ENCODE measurements at places on chromosomes 2 and 18.

DNA sequence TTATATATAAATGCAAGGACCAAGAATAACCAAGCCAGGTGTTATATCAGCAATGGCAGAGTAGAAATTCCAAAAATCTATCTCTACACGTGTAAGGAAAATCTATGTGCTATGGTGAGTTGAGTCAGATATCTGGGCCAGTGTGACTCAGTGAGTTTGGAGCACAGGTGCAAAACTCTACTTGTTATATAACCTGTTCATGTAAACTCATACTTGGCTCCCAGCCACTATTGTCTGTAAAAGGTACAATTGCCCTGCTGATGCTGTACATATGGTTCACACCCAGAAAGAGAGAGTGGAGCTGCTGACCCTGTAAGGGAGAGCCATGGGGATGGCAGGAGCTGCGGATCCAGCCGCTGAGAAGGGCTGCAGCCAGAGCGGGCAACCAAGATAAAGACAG, 112.0 kb downstream of the TRABD2A start:
- no peak for DNase-seq

DNA sequence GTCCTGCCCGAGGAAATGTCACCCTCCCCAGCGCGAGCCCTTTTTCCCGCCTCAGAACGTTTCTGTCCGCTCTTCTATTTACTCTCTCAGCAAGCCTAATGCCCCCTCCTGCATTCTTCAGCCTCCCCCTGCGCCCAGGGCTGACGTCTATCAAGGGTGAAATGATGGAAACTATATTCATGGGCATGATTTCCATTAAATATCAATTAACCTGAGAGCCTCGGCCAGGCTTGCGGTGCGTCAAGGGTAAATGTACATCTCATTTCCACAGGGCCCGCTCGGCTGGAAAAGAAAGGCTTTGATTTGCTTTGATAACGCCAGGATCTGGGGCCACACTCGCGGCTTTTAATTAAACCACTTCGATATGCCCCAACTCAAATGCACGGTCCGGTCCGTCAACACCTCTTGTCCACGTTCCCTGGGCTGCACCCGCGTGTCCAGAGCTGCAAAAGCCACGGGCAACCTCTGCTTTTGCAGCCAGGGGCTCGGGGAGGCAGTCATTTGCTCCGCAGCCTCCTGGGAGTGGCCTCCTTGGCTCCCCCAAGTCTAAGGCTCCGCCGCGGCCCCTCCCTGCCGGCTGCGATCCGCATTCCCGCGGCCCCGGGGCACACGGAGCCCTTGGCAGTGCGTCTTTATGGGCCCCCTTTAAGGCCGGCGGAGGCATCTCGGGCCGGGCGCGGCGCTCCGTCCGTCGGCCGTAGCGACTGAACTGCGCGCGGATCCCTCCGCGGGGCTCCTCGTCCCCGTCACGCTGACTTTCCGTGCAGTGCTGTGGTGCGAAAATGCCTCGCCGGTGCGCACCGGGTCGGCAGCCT, at the start of gene HOXD8:
Gene HOXD8 (plus strand): TSS at position 724 of the 815 bp plus-strand sequence. CDS start 662 bp downstream, outside the sequence.
- no peak for DNase-seq

GRCh38 chr2:186584053-186584452, 5.8 kb upstream of the ITGAV start:
- no peak for DNase-seq

DNA sequence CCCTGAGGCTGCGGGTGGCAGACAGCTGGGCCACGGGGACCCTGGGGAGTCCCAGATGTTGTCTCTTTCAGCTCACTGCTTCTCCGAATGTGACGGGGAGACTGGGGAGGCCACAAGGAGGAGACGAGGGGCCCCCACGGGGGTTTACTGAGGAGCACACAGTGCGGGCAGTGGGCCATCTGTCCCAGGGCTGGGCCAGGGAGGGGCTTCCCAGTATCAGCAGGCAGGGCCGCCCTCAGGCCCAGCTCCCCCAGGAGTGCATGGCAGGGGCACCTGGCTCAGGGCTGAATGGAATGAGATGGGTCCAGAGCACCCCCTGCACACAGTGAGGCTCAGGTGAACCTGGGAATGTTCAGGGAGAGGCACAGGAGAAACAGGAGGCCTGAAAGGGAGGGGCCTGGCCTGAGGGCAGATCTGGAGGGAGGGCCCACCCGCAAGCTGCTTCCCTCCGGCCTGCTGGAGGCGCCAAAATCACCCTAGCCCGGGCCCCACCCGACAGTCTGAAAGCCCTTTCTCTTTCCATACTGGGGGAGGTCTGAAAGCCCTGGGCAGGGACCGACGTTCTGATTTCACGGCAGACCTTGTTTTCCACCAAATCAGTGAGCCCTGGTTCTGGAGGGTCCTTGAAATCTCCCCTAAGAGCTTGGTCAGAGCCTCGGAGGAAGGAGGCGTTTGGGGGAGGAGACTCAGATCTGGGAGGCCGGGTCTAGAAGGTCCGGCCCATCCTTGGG, 35.5 kb upstream of the PTMA start:
- DNase-seq = no peak

Data from stimulated activated CD4-positive, alpha-beta T cell treated with anti-CD3 and anti-CD28 coated beads, Interleukin-12 subunit alpha, Interleukin-12 subunit beta, amount 100 ng/mL, for 24 hours (primary cell).